ENCODE measurements at places on chromosomes 3 and 15.

- no peak for DNase-seq
Measured at GRCh38 chr15:61479613-61480012, 250.5 kb upstream of the RORA start.

- no peak for DNase-seq
Measured at GRCh38 chr15:27214032-27214431, 243.1 kb downstream of the GABRG3 start.

GRCh38 chr15:65355988-65356353, 21.8 kb downstream of the IGDCC3 start:
- no peak for DNase-seq

- DNase-seq = no peak
Measured at GRCh38 chr3:123859177-123859576, 25.0 kb downstream of the MYLK start.

- DNase-seq = no peak
Measured at GRCh38 chr15:70374096-70374495, 276.4 kb upstream of the TLE3 start.

- DNase-seq = no peak
Measured at GRCh38 chr15:75751116-75751875, 38.6 kb upstream of the CSPG4 start.

- no peak for DNase-seq
Measured at GRCh38 chr3:57199895-57200297, at the start of gene HESX1. Gene HESX1, minus strand, starts transcription at chr3:57199978. Its CDS starts 60 bp downstream, at chr3:57199918.

- DNase-seq = no peak
Measured at GRCh38 chr15:37099319-37100108, 835 bp downstream of the MEIS2 start.

DNA sequence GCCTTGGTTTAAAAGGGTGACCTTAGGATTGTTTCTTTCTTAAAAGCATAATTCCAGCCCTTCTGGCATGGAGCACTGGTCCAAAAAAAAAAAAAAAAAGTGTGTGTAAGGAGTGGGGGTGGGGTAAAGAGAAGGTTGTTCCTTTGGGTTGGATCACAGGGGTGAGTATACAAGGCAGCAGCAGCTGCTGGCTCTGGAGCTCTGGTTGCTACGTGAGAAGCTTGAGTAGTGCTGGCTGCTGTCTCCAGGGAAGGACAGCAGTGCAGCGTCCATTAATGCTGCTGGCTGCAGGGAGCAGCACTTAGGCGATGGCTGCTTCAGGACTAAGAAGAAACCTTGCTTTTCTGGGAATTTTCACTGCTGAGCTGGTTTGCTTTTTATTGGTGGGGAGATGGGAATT, 2.3 kb downstream of the SETD5 start:
- DNase-seq = peak; percentile 87

DNA sequence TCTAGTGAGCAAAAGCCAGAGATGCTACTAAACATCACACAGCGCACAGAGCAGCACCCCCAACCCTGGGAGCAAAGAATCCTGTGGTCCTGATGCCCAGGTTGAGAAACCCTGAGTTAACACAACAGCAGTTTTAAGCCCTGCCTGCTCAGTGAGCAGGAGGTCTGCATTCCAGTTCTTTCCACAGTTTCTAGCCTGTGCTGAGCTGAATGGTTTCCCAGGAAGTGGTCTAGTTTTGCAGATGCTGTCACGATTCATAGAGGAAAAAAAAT, 171.1 kb upstream of the PROK2 start:
- DNase-seq = no peak

- DNase-seq = no peak
Measured at GRCh38 chr3:36201546-36201945, 178.8 kb upstream of the STAC start.

GRCh38 chr3:36147934-36148558, 232.3 kb upstream of the STAC start:
- DNase-seq = no peak

DNA sequence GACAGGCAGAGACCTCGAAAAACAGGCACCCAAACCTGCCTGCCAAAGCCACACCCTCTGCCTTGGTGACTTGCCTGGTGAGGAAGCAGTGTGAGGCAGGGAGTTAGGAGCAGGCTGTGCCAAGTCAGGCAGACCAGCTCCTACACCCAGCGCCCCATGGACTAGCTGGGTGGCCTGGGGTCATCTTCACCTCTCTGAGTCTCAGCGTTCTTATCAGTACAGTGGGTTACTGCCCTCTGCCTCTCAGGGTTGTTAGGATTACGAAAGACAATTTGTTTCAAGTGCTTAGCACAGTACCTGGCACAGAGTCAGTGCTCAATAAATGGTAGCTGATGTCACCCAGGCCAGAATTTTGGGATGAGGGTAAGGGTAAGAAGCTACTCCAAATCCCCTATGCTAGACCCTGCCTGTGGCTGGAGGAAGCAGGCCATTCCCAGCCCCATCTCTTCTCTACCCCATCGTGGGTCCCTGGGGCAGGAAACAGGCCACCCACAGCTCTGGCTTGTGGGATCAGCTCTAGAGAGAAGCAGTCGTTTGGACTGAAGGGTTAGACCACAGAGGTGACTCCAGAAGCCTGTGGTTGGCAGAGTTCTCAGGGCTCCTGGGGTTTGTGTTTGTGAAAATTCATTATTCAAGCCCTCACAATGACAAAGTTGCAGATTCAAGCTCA, 10.1 kb downstream of the SLC51B start:
- peak; percentile 48 for DNase-seq
